ENCODE measurements at places on chromosomes 1 and 21.

DNA sequence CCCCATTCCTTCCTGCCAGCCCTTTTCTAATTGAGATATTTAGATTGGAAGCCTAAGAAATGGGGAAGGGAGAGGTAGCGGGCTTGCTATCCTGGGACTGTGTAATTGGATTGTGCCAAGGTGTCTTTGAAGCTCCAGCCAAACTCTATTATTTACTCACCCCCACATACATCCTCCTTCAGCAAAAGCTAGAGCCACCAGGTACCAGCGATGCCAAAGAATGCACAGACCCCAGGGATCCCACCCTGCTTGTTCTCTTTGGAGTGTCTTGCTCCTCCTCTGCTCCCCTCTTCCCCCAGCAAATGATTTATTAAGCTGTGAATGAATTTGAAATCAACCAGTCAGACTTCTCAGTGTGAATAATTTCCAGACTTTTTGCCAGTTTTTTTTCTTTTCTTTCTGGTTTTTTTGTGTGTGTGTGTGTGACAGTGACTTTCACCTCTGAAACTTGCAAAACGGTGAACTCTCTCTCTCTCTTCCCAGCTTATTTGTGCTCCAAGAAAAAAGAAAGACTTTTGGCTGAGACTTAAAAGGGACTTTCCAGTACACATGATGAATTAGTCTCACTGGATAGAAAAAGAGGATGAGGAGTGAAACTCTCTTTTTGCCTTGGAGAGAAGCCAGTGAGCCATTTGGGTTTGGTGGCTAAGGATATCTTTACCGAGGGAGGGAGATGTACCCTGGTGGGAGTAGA lies 1.8 kb downstream of the VASH2 start:
- peak; percentile 35 for DNase-seq

DNA sequence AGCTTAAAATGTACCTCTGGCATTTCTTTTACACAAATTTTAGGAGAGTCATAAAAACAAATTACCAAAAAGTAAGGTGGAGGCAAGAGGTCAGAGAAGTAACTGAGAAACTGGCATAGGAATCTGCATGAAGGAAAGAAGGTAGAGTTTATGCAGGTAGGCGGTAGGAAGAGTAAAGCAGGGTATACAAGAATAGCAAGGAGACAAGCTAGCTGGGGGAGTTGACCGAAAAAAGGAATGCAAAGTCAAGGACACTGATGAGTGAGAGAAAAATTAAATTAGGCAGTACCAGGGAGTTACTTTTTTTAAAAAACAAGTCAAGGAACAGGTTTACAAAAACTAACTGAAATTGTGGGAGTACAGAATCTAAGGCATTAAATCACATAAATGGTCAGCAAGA lies 56.0 kb downstream of the FOXJ3 start:
- no peak for DNase-seq

DNA sequence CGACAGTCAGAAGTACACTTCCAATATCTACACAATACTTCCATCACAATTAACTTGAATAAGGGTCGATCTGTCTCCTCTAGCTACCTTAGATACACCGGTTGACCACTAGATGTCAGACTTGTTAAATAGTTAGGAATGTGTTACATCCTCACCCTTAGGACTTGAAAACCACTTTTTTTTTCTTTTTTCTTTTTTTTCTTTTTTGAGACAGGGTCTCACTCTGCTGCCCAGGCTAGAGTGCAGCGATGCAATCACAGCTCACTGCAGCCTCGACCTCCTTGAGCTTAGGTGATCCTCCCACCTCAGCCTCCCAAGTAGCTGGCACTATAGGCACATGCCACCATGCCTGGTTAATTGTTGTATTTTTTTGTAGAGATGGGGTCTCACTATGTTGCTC lies 120.4 kb upstream of the GREM2 start:
- peak; percentile 6 for DNase-seq

DNA sequence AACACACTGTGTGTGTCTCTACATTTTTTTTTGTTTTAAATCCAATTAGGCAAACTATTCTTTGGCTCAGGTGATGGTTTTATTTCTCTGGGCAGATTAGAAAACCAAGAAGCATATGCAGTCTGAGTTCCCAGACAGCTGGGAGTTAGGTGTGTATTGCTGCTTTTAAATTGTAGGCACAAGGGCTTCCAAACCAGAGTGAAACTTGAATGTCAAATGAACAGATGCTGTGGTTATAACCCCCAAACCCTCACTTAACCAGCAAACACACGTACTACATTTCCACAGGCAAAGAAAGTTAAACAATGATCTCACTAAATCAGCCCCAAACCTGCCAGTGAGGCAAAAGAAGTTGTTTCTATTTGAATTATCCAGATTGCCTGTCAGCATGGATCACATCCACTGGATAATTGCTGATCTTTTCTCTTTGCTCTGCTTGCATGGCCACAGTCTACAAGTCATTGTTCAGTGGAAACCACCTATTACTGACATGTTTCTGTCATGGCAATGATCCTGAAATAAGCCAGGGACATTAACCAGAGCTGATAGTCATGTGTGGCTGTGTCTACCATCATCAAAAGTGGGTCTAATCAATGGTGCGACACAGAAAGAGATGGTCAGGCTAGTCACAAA lies 576.5 kb upstream of the PLXNA2 start:
- no peak for DNase-seq

- no peak for DNase-seq
Measured at GRCh38 chr1:201954263-201955008, 867 bp upstream of the TIMM17A start.

DNA sequence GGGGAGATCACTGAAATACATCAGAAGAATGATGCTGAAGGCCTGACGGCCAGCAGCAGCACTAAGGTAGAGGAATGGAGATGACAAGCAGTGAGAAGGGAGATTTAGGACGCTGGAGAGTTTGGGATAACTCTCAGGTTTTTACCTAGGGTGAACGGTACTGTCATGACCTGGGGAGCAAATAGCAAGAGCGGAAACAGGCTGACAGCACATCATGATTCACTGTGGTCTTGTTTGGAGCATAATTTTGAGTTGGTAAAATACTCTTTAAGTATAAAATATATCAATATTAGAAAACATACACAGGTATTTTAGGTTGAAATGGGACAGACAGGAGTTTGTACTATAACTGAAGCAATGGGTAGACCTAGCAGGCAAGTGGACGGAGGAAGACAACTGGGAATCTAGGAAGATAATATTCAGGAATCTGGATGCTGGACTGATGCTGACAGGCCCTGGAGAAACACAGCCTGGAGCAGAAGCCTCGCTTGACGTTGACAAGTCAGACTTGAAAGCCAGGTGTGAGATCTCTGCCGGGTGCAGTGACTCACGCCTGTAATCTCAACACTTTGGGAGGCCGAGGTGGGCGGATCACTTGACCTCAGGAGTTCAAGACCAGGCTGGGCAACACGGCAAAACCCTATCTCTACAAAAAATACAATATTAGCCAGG lies 33.3 kb downstream of the ALG14 start:
- no peak for DNase-seq

DNA sequence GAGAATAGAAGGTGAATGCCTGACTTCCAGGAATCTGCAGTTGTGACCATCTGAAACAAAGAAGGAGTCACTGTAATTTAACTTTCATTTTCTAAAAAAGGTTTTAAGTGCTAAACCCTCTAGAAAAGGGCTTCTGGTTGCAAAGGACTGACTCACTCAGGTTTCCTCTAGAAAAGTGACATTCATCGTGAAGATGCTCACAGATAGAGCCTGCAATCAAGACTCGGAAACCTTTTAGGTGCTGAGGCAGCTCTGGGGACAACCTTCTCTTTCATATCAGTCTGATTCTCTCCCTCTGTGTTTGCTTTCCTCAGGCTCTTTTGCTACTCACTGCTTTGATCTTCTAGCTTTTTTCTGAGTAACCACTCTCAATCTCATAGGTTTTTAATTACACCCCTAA lies 8.2 kb downstream of the BCL9 start:
- no peak for DNase-seq

GRCh38 chr1:12296016-12296415 lies 66.2 kb downstream of the VPS13D start:
- no peak for DNase-seq

DNA sequence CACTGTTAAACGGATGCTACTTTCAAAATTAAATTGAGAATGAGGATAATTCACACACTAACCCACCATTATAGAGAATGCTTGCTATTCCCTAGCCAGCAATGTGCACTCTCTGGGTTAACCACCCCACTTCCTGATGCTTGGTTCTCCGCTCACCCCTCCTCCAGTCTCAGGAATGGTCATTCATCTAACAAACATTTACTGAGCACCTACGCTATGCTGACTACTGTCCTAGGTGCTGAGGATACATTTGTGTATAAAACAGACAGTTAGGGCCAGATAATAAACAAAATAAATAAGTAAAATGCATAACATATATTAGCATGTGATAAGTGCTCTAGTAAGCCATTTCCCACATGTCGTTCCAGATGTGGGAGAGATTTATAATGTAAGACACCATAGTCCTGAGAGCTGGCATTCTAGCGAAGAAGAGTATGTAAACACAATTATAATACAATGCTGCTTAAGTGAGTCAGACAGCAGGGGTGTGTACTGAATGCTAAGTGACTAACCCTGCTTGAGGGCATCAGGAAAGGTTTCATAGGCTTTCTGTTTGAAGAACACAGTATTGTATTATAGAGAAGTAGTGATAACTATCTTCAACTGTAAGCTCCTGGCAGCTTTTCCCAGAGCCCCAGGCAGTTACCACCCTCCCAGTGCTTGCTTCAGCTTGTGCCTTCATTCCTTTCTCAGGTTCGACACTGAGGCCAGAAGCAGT lies 126.7 kb upstream of the CACHD1 start:
- no peak for DNase-seq

- DNase-seq: no peak
Measured at GRCh38 chr1:114458237-114458777, 52.7 kb downstream of the TRIM33 start.

DNA sequence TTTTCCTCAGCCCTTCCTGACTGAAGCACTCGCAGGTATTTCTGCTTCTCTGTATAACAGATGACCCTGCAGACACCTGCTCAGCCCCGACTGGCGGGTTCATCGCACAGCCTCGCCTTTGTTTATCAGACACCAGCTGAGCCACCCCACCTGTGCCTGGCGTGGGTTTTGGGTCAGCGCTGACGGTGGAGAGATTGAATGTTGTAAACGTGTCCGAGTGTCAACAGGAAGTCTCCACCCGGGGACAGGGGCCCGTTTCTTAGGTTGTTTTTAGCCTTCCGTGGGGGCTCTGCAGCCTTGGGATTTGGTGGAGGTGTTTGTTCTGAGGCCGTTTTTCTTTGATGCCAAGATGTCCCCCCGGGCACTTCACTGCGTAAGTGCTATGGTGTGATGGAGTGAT lies 60.1 kb downstream of the COL18A1 start:
- DNase-seq: no peak

GRCh38 chr1:248906753-248907661 lies 972 bp downstream of the PGBD2 start:
- DNase-seq: peak; percentile 82

DNA sequence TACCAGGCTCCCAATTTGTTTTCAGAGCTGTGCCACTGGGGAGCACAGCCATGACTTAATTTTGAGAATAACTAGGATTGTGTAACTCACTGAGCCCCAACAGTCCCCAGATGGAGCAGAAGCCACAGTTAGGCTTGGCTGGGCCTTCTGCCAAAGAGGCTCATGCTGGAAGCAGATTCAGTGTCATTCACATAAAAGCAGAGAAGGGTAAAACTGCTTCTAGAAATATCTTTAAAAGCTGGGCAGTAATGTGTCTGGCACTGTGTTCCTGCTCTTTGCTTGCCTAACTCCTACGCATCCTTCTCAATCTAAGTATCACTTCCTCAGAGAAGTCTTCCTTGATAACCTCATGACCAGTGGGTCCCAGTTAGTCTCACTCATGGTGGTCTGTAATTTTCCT lies 20.3 kb downstream of the STK40 start:
- DNase-seq: no peak

GRCh38 chr1:91226741-91227140 lies 177.9 kb downstream of the HFM1 start:
- no peak for DNase-seq

- no peak for DNase-seq
Measured at GRCh38 chr1:26998429-26999300, 5.2 kb downstream of the TRNP1 start.

DNA sequence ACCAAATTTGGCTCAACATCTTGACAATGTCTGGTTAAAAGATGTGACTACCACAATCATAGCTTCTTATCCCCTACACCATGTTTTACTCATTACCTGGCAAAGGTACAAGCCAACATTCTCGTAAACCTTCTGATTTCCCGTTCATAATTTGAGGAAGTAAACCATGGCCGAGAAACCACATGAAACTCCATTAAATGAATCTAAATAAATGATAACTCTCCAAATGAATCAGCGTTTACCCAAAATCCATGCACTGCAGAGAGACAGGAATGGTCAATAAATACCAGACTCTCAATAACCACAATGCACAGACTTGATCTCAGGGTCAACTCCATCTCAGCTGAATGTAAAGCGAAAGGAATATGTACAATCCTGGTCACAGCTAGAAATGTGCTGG lies 125.2 kb downstream of the TYW3 start:
- no peak for DNase-seq

DNA sequence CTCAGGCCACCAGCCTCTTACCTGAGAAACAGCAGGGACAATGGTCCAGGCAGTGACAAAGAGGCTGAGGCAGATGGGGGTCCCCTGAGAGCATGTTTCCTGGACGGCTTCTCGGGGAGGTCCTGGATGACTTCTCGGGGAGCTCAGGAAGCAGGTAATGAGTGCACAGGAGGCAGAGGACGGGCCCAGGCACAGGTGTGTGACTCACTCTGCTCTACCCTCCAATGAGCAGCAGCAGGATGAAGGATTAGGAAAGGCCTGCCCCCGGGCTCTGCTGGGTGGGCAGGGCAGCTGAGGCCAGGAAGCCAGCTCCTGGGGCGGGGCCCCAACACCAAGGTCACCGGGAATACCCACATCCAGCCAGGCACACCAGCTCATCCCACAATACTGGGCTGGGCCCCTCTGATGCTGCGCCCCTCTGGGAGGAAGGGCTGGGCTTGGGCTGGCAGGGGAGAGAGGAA lies 17.2 kb upstream of the PTAFR start:
- DNase-seq: no peak

GRCh38 chr1:53462769-53463501 lies 3.7 kb downstream of the DMRTB1 start:
- no peak for DNase-seq

DNA sequence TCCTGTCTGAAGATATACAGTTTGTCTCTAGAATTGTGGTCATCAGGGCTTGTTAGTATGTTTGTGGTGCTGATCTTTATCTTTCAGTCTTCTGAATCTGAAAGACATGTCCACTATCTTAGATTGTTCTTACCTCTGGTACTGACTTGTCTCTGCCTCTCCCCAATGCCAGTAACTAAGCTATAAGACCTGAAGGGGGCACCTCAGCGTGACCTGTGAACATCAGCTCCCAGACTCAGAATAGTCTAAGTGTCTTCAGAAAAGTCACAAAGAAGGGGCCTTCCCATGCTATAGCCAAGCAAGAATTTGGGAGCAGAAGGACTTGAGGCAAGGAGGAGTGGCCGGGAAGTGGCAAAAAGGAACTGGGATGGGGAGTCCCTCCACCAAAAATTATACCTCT lies 178.1 kb downstream of the NTNG1 start:
- DNase-seq: no peak
